ENCODE measurements at places on chromosomes 16 and 17.

GRCh38 chr16:8641671-8642070, 20.2 kb downstream of the METTL22 start:
- no peaks in the 10 kb centered on the region for H3K27me3 ChIP-seq
- no peak overlapping the region for H3K27ac ChIP-seq
- peaks cover 5% of the 10 kb centered on the region for H3K36me3 ChIP-seq
- no peak overlapping the region for H3K4me3 ChIP-seq
- DNase-seq, result no peak

DNA sequence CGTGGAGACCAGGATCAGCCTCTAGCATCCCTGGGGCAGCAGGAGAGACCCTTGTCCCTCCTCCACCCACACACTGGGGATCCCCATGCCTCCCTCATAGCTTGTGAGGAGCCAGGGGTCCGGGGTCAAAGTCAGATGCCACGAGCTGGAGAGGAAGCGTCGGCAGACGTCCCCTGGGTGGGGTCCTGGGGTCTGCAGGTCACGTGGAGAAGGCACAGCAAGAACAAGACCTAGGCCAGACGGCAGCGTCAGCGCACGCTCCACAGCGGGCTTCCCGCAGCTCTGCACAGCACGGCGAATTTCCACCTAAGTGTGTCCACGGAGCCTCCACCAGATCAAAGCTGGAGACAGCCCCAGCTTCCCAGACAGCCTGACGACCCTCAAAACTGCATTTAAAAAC, 49.3 kb downstream of the SLC7A5 start:
- H3K4me1 ChIP-seq, result no peaks in the 10 kb centered on the region
- no peak for DNase-seq
- H3K4me3 ChIP-seq, result no peak overlapping the region
- H3K27me3 ChIP-seq, result no peaks in the 10 kb centered on the region

DNA sequence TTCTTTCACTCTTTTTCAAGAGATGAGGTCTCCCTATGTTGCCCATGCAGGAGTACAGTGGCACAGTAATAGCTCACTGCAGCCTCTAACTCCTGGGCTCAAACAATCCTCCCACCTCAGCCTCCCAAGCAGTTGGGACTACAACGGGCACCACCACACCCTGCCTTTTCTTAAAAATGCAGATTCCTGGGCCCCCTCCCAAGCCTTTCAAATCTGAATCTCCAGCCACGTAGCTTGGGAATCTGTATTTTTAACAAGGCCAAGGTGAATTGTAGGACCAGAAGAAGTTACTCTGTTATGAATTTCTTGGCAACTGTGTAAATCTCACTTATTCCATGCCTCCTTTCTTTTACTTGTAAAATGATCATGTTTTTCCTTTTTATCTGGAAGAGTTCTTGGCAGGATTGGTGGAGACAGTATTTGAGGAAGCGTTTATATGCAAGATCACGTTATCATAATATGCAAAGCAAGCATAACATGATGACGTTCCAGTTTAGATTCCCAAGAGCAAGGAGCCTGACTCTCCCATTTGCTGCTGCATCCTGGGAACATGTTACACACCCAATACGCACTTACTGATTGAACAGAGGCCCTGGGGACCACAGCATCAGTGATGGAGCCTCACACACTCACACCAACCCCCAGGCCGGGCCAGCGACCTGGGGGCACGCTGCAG, 44.5 kb downstream of the LITAF start:
- H3K4me1 ChIP-seq, result peaks cover 9% of the 10 kb centered on the region
- H3K27me3 ChIP-seq, result no peaks in the 10 kb centered on the region
- H3K36me3 ChIP-seq, result no peaks in the 10 kb centered on the region
- DNase-seq, result no peak

GRCh38 chr17:51120357-51120738, 320 bp downstream of the SPAG9 start:
- H3K4me1 ChIP-seq, result peaks cover 28% of the 10 kb centered on the region
- no peaks in the 10 kb centered on the region for H3K27me3 ChIP-seq
- peak overlapping the region; percentile 99 for H3K4me3 ChIP-seq
- no peaks in the 10 kb centered on the region for H3K36me3 ChIP-seq
- no peak for DNase-seq

DNA sequence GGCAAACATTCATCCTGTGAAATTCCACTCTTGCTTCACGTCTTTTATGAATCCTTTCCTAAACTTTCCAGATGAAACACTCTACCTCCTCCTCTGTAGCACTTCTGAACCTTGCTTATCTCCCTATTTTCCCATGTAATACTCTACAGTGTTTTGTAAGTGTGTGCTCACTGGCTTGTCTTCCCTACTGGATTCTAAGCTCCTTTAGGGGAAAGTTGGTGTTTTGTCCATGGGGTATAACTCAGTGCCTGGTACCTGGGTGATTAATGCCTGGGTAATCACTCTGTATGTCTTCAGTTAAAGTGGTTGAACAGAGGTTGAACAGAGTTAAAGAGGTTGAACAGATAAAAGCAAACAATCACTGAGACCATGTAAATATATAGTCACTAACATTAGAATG, 3.8 kb upstream of the KAT7 start:
- no peak overlapping the region for H3K27ac ChIP-seq
- peaks cover 4% of the 10 kb centered on the region for H3K4me1 ChIP-seq

DNA sequence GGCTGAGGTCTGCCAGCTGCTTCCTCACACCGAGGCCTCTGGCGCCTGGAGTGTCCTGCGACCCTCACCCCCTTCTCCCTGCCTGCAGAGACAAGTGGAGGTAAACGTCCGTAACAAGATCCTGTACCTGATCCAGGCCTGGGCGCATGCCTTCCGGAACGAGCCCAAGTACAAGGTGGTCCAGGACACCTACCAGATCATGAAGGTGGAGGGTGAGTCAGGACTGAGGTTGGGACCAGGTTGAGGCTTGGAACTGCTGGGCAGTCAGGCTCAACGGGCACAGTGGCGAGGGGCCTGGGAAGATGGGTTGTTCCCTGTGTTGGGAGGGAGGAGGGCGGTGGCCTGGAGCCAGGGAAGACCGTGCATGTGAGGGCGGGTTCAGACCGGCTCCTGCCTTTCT, 4.8 kb downstream of the HGS start:
- peaks cover 24% of the 10 kb centered on the region for H3K4me1 ChIP-seq
- H3K27ac ChIP-seq, result no peak overlapping the region
- DNase-seq, result no peak
- no peaks in the 10 kb centered on the region for H3K27me3 ChIP-seq
- peaks cover 78% of the 10 kb centered on the region for H3K36me3 ChIP-seq

DNA sequence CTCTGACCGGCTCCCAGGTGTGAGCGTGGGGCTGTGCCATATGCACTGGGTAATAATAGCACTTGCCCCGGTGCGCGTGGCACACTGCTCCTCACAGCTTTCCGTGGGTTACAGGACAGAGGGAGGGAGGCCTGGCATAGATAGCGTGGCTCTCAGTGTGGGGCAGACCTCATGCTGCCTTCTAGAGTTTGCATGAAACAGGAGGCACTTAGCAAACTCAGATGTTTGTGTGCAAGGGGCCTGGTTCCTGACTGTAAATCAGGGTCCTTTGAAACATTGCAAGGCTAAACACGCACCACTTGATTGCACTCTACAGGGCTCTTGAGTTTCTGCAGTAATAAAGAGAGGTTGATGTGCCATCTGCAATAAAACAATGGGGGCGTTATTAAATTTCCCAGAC, 101.7 kb downstream of the RPTOR start:
- DNase-seq, result no peak
- H3K27me3 ChIP-seq, result no peaks in the 10 kb centered on the region
- no peak overlapping the region for H3K27ac ChIP-seq
- H3K36me3 ChIP-seq, result no peaks in the 10 kb centered on the region
- H3K4me3 ChIP-seq, result no peak overlapping the region
- H3K4me1 ChIP-seq, result peaks cover 19% of the 10 kb centered on the region

- H3K4me1 ChIP-seq, result no peaks in the 10 kb centered on the region
- H3K27ac ChIP-seq, result no peak overlapping the region
- H3K27me3 ChIP-seq, result no peaks in the 10 kb centered on the region
- H3K36me3 ChIP-seq, result no peaks in the 10 kb centered on the region
- DNase-seq, result no peak
Observed at GRCh38 chr17:3994221-3994576, 30.0 kb upstream of the ATP2A3 start.

- H3K4me3 ChIP-seq, result no peak overlapping the region
- H3K27ac ChIP-seq, result no peak overlapping the region
- no peaks in the 10 kb centered on the region for H3K36me3 ChIP-seq
- no peak for DNase-seq
Observed at GRCh38 chr17:37742116-37742761, 2.6 kb downstream of the HNF1B start.

DNA sequence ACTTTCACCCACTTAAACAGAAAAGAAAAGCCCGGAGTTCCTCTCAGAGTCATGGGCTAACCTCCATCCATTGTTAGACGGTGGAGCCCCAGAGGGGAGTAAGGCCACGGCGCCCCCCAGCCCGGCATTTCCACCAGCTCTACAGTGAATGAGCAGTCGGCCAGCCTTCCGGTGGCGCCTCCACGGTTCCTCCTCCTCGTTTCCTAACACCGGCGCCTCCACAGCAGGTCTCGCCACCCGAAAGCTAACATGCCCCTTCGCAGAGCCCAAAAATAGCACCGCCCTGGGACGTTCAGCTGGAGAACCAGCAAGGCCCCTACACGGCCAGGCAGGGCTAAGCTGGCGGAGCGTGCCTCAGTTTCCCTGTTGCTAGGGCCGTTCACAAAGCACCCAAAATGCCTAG, 858 bp downstream of the MMD start:
- H3K36me3 ChIP-seq, result no peaks in the 10 kb centered on the region
- H3K27ac ChIP-seq, result peak overlapping the region; percentile 87
- no peaks in the 10 kb centered on the region for H3K4me1 ChIP-seq
- H3K4me3 ChIP-seq, result peak overlapping the region; percentile 81
- DNase-seq, result peak; percentile 28
- no peaks in the 10 kb centered on the region for H3K27me3 ChIP-seq

- no peaks in the 10 kb centered on the region for H3K36me3 ChIP-seq
- H3K4me1 ChIP-seq, result no peaks in the 10 kb centered on the region
- H3K4me3 ChIP-seq, result no peak overlapping the region
- H3K27me3 ChIP-seq, result no peaks in the 10 kb centered on the region
- no peak for DNase-seq
Observed at GRCh38 chr17:34126965-34127364, 128.1 kb upstream of the CCL2 start.

DNA sequence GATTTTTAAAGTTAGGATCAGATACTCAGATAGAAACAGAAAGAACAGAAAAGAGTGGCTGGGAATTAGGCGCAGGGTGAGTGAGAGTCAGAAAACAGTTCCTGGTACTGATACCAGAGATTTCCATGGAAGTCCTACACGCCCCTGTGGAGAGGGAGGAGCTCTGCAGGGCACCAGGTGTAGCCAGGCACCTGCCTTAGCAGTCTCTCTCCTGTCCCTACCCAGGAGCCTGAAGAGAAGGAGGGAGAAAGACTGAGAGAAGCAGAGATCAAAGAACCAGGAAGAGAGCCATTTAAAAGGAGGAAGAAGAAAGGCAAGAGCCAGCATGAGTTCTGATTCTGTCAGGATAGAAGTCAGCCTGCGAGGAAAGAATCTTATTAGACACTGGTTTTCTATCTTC, 65.0 kb downstream of the CBLN1 start:
- no peak overlapping the region for H3K4me3 ChIP-seq
- no peaks in the 10 kb centered on the region for H3K36me3 ChIP-seq
- no peak for DNase-seq
- no peaks in the 10 kb centered on the region for H3K4me1 ChIP-seq
- H3K27ac ChIP-seq, result no peak overlapping the region

DNA sequence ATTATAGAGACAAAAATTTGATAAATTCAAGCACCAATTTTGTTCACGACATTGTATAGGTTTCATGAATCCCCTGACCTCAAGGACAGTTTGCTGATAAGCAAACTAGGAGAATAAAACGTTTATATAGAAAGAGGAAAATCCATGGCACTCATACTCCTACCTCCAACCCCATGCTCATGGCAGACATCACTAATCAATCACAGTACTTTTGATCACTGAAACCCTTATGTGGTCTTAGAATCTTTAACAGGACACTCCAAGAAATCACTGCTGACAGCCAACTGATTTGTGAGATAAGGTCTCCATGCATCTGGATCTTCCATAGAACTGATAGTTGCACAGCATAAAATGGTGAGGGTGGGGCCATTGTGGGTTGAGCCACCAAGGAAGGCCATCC, 4.7 kb upstream of the NHERF1 start:
- DNase-seq, result no peak
- no peaks in the 10 kb centered on the region for H3K27me3 ChIP-seq
- H3K4me1 ChIP-seq, result peaks cover 25% of the 10 kb centered on the region
- no peak overlapping the region for H3K27ac ChIP-seq
- no peak overlapping the region for H3K4me3 ChIP-seq

DNA sequence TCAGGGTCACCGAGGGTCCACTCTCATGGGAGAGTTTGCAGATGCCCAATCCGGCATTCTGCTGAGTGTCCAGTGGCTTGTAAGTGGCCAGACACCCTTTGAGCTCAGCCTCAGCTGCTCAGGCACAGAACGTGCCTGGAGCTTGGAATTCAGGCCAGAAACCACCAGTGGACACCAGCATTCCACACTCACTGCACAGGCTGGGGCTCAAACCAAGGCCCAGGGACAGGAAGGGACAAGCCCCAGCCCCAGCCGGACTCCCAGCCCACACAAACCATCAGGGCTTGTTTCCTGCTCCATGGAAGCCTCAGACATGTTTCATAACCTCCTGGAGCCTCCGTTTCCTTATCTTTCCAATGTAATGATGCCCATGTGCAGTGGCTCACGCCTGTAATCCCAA, 5.0 kb upstream of the NPRL3 start:
- H3K36me3 ChIP-seq, result no peaks in the 10 kb centered on the region
- no peak overlapping the region for H3K27ac ChIP-seq
- DNase-seq, result no peak
- H3K4me1 ChIP-seq, result no peaks in the 10 kb centered on the region
- H3K4me3 ChIP-seq, result no peak overlapping the region

DNA sequence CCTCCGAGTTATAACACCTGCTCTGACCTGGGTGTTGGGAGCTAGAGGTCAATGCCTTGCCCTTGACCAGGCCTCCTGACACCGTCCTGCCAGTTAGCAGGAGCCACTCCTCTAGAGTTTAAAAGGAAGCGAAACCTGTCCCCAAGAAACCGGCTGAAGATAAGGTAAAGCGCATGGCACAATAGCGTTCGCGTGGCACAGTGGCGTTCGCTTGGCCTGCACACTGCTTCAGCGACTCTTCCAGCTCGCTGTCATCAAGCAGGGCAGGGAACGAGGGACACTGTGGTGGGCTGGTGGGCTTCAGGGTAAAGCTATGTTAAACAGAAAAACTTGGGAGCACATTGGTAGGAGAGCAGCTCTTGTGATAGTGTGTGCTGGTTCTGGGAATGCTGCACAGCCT, 28.2 kb upstream of the ETV4 start:
- no peak overlapping the region for H3K4me3 ChIP-seq
- no peaks in the 10 kb centered on the region for H3K36me3 ChIP-seq
- no peak overlapping the region for H3K27ac ChIP-seq
- peaks cover 14% of the 10 kb centered on the region for H3K4me1 ChIP-seq
- DNase-seq, result no peak

- peak; percentile 50 for DNase-seq
- H3K27ac ChIP-seq, result no peak within 1 kb of the TSS
- no peaks in the 10 kb centered on the region for H3K36me3 ChIP-seq
- H3K27me3 ChIP-seq, result no peaks in the 10 kb centered on the region
Observed at GRCh38 chr16:46621006-46621933, at the start of gene SHCBP1. Gene SHCBP1 (minus strand): TSS chr16:46621379. CDS start chr16:46621359, 20 bp downstream.

Data from tibial nerve (tissue), 4 donors.